ENCODE measurements at places on chromosomes 11 and 22. TPM values are rescaled to one million over a fixed set of nuclear protein-coding genes. Genes with fewer than 3 reads are reported as not detected.

Gene SLC22A8
- total RNA-seq = 0.18 TPM

Gene RNF141
- 50.4 TPM for total RNA-seq

Gene NRGN
- 1.00 TPM for total RNA-seq

Gene CHRM1
- not detected for total RNA-seq

Gene FZD4
- total RNA-seq = 5.5 TPM

Gene MYBPC3
- 0.18 TPM for total RNA-seq

Gene RAG1
- 0.36 TPM for total RNA-seq

Gene ALDH3B1
- 0.82 TPM for total RNA-seq

Gene ADORA2A
- total RNA-seq = 12.9 TPM

Gene KRTAP5-11
- not detected for total RNA-seq

Gene KRTAP5-8
- not detected for total RNA-seq

Gene CDK2AP2
- 7.9 TPM for total RNA-seq

Gene PNPLA3
- 7.7 TPM for total RNA-seq

Gene MRGPRE
- total RNA-seq = 0.27 TPM

Gene OR10A2
- not detected for total RNA-seq

Gene RAG2
- total RNA-seq = not detected

Gene MS4A6E
- total RNA-seq = not detected

Gene OR2D2
- total RNA-seq = 4.8 TPM

Gene TEX54
- total RNA-seq = not detected

Gene VSTM5
- total RNA-seq = 3.7 TPM

Gene OR51A4
- total RNA-seq = not detected

Gene OR51E2
- 0.18 TPM for total RNA-seq

Gene MS4A14
- not detected for total RNA-seq

Gene RTL10
- 17.5 TPM for total RNA-seq

Gene KCNE3
- total RNA-seq = 1.5 TPM

Gene CRACR2B
- total RNA-seq = 4.0 TPM

Gene NOL12
- total RNA-seq = 11.3 TPM

Gene BRMS1
- total RNA-seq = 10.3 TPM

Gene TMEM121B
- 9.0 TPM for total RNA-seq

Gene TYR
- total RNA-seq = 0.09 TPM

Gene POLR3H
- 24.4 TPM for total RNA-seq

Gene DGCR6
- total RNA-seq = 8.6 TPM

Gene SLC6A5
- 10.9 TPM for total RNA-seq

Gene APLP2
- total RNA-seq = 341 TPM

Gene OR8A1
- total RNA-seq = not detected

Gene APOA4
- total RNA-seq = 0.45 TPM

Gene SAA1
- not detected for total RNA-seq

Gene DEPDC7
- total RNA-seq = 7.3 TPM

Gene PIH1D2
- 3.4 TPM for total RNA-seq

Gene RASGRP2
- 17.5 TPM for total RNA-seq

Gene VSIG10L2
- total RNA-seq = not detected

Gene FLRT1
- 3.7 TPM for total RNA-seq

Gene SCO2
- not detected for total RNA-seq

Gene APOBEC3H
- not detected for total RNA-seq

Gene OR52A1
- not detected for total RNA-seq

Gene LYVE1
- total RNA-seq = 15.2 TPM

Gene WT1
- total RNA-seq = not detected

Measured in cerebellum (tissue), 4 donors.